ENCODE measurements at places on chromosomes 5 and 9.
A peak's percentile ranks its signal among the peaks of the same experiment; 100 is the strongest.

- H3K27ac ChIP-seq = no peak overlapping the region
- no peaks in the 10 kb centered on the region for H3K36me3 ChIP-seq
- H3K27me3 ChIP-seq = no peaks in the 10 kb centered on the region
Observed at GRCh38 chr5:57209316-57210040, 35.6 kb downstream of the GPBP1 start.

GRCh38 chr9:137007108-137007815, 10.9 kb upstream of the CLIC3 start:
- H3K4me1 ChIP-seq = no peaks in the 10 kb centered on the region
- no peak for DNase-seq
- H3K4me3 ChIP-seq = no peak overlapping the region
- no peaks in the 10 kb centered on the region for H3K27me3 ChIP-seq
- H3K36me3 ChIP-seq = no peaks in the 10 kb centered on the region
- H3K27ac ChIP-seq = no peak overlapping the region

GRCh38 chr9:6564868-6565267, 80.7 kb downstream of the GLDC start:
- no peaks in the 10 kb centered on the region for H3K27me3 ChIP-seq
- no peak overlapping the region for H3K27ac ChIP-seq
- H3K4me1 ChIP-seq = peaks cover 2% of the 10 kb centered on the region
- peak; percentile 68 for DNase-seq
- H3K36me3 ChIP-seq = no peaks in the 10 kb centered on the region

DNA sequence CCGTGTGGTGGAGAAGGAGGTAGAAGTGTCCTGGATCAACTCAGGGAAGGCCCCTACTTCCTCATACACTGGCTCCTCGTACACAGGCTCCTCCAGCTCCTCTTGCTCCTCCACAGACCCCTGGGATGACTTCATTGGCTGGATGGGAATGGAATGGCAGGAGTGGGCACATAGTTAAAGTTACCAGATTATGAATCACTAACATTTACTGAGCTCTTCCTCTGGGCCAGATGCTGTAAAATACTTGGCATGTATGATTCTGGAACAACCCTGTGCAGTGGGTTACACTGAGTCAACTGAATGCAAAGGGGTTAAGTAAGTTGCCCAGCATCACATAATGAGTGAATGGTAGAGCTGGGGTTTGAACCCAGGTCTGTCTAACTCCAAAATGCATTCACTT, 3.1 kb upstream of the FCHSD1 start:
- no peak overlapping the region for H3K4me3 ChIP-seq
- H3K27ac ChIP-seq = no peak overlapping the region
- no peaks in the 10 kb centered on the region for H3K27me3 ChIP-seq
- H3K36me3 ChIP-seq = no peaks in the 10 kb centered on the region
- H3K4me1 ChIP-seq = no peaks in the 10 kb centered on the region
- no peak for DNase-seq

GRCh38 chr5:178590141-178590923, at the start of gene COL23A1:
Gene COL23A1 (minus strand): TSS chr5:178590393.
- H3K27me3 ChIP-seq = no peaks in the 10 kb centered on the region
- peak within 1 kb of the TSS; percentile 22 for H3K27ac ChIP-seq
- peak; percentile 86 for DNase-seq
- H3K4me3 ChIP-seq = peak within 1 kb of the TSS; percentile 43

DNA sequence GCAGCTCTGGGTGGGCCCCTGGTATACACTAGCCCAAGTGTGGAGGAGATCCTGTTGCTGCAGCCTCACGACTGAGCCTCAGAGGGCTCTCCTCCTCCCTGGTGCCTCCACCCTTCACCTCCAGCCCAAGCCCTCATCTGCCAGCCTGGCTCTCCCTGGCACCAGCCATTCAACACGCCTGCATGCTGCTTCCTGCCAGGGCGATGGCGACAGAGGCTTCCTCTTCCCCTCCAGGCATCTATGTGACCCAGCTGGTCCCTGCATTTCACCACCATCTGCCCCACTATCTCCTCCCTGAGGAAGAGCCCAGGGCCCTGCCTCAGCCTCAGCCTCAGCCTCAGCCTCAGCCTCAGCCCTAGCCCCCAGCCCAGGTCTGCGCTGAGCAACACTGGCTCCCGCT, 54.8 kb upstream of the ANGPTL2 start:
- H3K27me3 ChIP-seq = no peaks in the 10 kb centered on the region
- no peaks in the 10 kb centered on the region for H3K4me1 ChIP-seq
- no peak overlapping the region for H3K27ac ChIP-seq
- DNase-seq = peak; percentile 37
- no peaks in the 10 kb centered on the region for H3K36me3 ChIP-seq

GRCh38 chr5:172319708-172320441, 36.3 kb upstream of the UBTD2 start:
- H3K36me3 ChIP-seq = no peaks in the 10 kb centered on the region
- DNase-seq = no peak
- H3K27ac ChIP-seq = no peak overlapping the region
- no peak overlapping the region for H3K4me3 ChIP-seq

DNA sequence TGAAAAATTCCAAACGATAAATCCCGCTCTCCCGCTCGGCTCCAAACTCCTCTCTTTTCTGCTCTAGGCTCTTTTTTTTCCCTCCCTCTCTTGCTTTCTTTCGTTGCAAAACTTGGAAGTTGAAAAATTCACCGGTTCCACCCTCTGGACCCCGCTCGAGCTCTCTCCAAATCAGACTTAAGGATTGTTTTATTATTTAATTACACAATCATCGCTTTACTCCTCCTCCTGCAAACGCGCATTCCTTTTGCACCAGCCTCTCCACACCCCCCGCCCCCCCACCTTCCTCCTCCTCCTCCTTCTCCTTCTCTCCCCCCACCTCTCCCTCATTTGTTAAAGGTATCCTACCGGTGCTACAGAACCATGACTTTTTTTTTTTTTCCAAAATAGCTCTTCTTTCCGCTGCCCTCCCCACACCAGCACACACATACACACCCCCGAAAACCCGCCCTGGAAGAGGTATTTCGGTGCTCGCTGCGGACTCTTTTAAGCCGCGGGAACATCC, 535 bp upstream of the NFIB start:
- H3K27ac ChIP-seq = peak overlapping the region; percentile 97
- no peaks in the 10 kb centered on the region for H3K27me3 ChIP-seq

Measured in aorta (tissue), 5 donors.